ENCODE measurements at places on chromosomes 6 and 20. TPM values are rescaled to one million over a fixed set of nuclear protein-coding genes. Genes with fewer than 3 reads are reported as not detected.

The RAB44 gene
- not detected for polyA plus RNA-seq

The ARG1 gene
- not detected for polyA plus RNA-seq

The VSTM2L gene
- 23.6 TPM for polyA plus RNA-seq

The CBLN4 gene
- 24.9 TPM for polyA plus RNA-seq

The SERINC1 gene
- 529 TPM for polyA plus RNA-seq

The ZSCAN23 gene
- polyA plus RNA-seq, result 1.2 TPM

The DUSP15 gene
- not detected for polyA plus RNA-seq

The GDAP1L1 gene
- polyA plus RNA-seq, result 13.4 TPM

The LY86 gene
- polyA plus RNA-seq, result not detected

The COL20A1 gene
- 1.3 TPM for polyA plus RNA-seq

The KHDC1 gene
- 23.6 TPM for polyA plus RNA-seq

The NR2E1 gene
- not detected for polyA plus RNA-seq

The DEFB123 gene
- polyA plus RNA-seq, result not detected

The APCDD1L gene
- polyA plus RNA-seq, result 0.27 TPM

The ADTRP gene
- polyA plus RNA-seq, result 1.3 TPM

The STK4 gene
- polyA plus RNA-seq, result 22.6 TPM

The CLDN20 gene
- polyA plus RNA-seq, result not detected

The MRPL18 gene
- 190 TPM for polyA plus RNA-seq

The GPSM3 gene
- polyA plus RNA-seq, result not detected

The RNF144B gene
- 1.4 TPM for polyA plus RNA-seq

The SLC12A5 gene
- 498 TPM for polyA plus RNA-seq

The LHFPL5 gene
- polyA plus RNA-seq, result not detected

The RING1 gene
- polyA plus RNA-seq, result 6.8 TPM

The MCCD1 gene
- polyA plus RNA-seq, result not detected

The SCGN gene
- not detected for polyA plus RNA-seq

The GATA5 gene
- polyA plus RNA-seq, result not detected

The DACT2 gene
- polyA plus RNA-seq, result not detected

The NFATC2 gene
- polyA plus RNA-seq, result 0.20 TPM

The KLHDC3 gene
- 23.8 TPM for polyA plus RNA-seq

The KIAA1755 gene
- 1.2 TPM for polyA plus RNA-seq

The ZC2HC1B gene
- not detected for polyA plus RNA-seq

The BPIFB1 gene
- not detected for polyA plus RNA-seq

The HCRTR2 gene
- not detected for polyA plus RNA-seq

The ARMH2 gene
- not detected for polyA plus RNA-seq

The TFAP2C gene
- polyA plus RNA-seq, result not detected

The CFB gene
- polyA plus RNA-seq, result 0.34 TPM

The GGTLC1 gene
- polyA plus RNA-seq, result not detected

The FBXL4 gene
- polyA plus RNA-seq, result 5.5 TPM

The CALHM5 gene
- polyA plus RNA-seq, result not detected

The SDCBP2 gene
- 5.5 TPM for polyA plus RNA-seq

The CNR1 gene
- polyA plus RNA-seq, result 25.1 TPM

The CST5 gene
- not detected for polyA plus RNA-seq

The ME1 gene
- 90.1 TPM for polyA plus RNA-seq

The DYNLT2 gene
- polyA plus RNA-seq, result 2.8 TPM

The RNF114 gene
- polyA plus RNA-seq, result 20.4 TPM

The DEF6 gene
- 0.66 TPM for polyA plus RNA-seq

The PEX7 gene
- polyA plus RNA-seq, result 28.9 TPM

The LTA gene
- polyA plus RNA-seq, result not detected

The TINAG gene
- polyA plus RNA-seq, result not detected

The C20orf141 gene
- polyA plus RNA-seq, result not detected

The SNAP25 gene
- polyA plus RNA-seq, result 1,248 TPM
